Stimulated activated CD4-positive, alpha-beta T cell treated with anti-CD3 and anti-CD28 coated beads, Interleukin-2, amount 100 ng/mL, for 48 hours (primary cell): ENCODE measurements at places on chromosomes 6 and 20.

DNA sequence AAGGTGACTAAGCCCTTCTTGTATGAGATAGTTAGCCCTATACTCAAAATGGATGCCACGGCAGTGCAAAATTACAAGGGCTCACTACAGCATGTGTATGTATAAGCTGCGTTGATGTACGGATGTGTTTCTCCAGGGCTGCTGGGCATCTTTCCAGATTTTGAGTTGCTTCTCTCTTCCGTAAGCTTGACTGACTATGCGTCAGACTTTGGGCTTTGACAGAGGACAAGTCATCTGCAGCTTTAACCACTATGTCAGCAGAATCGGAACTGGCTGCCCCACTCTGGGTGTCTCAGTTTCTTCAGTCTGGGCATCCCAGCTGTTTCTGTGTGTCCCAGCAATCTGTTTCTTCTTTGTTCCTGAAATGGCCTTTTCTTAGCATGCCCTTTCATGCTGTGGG, 241.6 kb downstream of the BTBD3 start:
- DNase-seq: no peak

DNA sequence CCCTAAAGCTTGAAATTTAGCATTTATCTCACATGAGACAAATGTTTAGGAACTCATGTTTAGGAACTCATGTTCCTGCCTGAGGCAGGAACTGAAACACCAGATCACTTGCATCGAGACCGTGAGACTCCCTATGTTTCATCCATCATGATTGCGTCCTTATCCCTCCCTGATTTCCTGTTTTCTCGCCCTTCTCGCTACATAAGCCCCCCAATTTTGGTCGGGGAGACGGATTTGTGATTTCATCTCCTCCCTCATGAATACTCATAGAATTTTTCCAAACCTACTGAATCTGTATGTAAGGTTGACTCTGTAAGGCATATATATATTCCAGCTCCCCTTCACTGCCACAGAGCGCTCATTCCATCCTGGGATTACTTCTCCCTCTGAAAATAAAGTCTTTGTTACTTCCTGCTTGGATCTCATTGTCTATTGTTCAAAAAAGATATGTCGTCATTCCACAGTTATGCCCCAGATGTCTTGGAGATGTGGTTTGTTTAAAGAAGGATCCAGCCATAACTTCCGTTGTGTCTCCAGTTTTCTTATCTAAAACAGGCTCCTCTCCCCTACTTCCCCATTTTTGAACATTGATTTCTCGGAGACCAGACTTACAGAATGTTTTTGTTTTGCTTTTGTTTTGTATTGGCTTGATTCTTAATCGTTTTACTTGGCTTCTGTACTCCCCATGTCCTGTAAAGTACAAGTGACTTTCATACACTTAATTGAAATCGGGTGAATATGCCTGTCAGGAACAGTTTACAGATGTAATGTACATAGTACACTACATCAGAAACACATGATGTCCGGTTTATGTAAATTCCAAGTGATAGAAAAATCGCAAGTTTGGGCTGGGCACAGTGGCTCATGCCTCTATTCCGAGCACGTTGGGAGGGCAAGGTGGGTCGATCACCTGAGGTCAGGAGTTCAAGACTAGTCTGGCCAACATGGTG, 118.7 kb downstream of the HFE start:
- no peak for DNase-seq

DNA sequence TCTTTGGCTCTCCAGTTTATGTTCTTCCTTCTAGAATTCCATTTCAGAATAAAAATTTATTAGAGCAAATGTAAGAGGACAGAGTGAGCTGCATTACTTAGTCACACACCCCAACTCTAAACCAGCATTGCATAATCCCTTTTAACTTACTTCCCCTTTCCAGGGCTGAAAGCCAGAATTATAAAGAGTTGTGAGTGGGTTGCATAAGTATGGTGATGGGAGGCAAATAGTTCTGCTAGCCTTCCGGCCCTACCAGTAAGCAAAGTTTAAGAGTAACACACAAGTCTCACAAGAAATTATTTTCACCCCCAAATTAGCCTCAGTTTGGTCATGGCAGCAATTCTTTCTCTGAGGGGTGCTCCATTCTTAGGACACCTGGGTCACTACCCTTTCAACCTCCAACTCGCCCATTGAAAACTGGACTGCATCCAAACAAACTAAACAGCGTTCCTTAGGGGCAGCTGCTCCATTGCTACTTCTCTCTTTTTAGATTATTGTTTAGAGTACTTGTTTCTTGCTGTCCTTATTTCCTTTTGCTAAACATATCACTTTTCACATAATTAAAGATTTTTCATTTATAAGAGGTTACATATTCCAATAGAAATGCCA, 1.6 kb downstream of the KIAA0408 start:
- DNase-seq: no peak

- no peak for DNase-seq
Measured at GRCh38 chr20:36895036-36895435, 19.1 kb downstream of the TLDC2 start.

GRCh38 chr6:70901324-70901723, 55.5 kb downstream of the B3GAT2 start:
- no peak for DNase-seq

DNA sequence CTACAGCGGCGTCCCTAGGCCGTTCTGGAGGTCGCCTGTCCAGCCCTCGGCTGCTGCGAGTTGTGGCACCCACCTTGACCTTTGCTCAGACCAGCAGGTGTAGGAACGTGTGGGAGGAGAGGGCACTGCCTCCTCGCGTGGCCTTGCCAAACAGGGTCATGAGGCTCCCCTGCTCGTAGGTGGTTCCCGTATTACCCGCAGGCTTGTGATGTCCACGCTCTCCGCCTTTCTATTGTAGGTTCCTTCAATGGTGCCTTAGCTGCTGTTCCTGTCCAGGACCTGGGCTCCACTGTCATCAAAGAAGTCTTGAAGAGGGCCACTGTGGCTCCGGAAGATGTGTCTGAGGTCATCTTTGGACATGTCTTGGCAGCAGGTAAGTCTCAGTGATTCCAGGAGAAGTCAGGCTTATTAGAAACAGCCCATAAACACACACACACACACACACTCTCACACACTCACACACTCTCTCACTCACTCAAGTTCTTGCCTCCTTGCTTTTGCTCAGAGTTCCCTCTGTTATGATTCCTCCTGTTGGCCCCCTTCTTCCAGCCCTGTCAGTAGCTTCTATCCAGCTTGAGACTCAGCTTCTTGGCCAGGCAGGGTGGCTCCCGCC, 942 bp downstream of the ACAT2 start:
- no peak for DNase-seq

DNA sequence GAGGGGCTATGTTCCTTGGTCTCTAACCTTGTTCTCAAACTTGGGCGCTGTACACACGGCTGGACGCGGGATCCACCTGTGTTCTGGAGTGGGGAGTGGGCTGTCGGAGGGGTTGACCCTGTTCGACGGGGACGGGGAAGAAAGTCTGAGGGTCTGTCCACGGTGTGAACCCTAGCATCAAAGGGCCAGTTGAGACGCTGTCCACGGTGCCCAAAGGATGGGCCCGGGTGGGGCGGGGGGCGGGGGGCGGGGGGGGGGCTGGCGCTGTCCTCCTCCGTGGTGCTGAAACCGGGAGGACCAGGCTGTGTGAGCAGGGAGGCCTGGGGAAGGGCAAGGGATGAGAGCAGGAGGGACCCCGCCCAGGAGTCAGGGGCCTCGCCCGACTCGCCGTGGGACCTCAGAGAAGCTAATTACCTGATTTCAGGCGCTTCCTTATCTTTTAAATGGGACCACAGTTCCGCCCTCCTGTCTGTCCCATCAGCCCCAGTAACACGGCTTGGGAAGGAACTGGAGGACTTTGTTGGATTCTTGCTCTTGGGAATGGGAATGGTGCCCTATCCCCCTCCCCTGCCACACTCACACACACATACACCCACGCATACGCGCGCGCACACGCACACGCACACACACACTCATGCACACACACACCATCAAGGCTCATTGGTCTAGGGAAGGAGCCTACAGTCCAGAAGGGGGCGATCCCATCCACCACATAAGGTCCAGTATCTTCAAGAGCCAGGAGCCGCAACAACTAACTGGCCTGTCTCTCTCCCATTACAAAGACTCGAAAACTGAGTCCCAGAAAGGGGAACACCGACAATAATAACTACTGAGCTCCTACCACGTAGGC, 1.0 kb upstream of the VSTM2L start:
- no peak for DNase-seq

DNA sequence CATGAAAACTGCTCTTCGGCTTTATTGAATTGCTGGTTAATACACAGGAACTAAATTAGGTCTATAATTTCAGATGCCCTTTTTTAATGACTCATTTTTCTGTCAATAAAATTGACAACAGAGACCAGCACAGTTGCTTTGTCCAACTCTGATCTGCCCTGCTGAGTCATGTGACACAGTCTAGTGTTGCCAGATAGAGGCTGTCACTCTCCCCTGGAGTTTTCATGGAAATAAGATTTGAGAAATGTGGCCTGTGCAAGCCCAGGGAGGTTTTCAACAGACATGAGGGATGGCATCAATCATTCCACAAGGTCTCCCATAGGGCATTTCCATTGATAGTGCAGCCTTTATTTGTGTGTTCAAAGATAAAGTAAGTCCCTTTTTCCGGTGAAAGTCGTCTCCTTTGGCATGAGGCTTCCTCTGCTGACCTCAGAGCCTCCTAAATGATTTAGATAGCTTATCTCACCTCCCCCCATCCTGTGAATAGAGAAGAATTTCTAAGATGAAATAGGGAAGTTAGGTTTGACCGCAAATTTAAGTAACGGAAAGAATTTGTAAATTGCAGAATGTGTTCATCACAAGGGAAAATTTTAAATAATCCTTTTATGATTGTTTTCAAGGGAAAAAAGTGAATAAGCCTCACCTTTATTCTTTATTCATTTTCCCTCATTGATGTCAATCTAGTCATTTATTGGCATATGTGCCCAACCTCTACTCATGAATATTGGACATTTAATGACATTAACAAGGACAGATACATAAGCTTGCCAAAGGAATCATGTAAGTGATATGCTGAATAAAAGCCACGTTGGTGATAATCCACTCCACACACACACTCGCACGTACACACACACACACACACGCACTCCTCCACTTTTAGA, 277.7 kb downstream of the ADGB start:
- DNase-seq: no peak

GRCh38 chr6:49415358-49415757, 47.7 kb downstream of the MMUT start:
- no peak for DNase-seq

DNA sequence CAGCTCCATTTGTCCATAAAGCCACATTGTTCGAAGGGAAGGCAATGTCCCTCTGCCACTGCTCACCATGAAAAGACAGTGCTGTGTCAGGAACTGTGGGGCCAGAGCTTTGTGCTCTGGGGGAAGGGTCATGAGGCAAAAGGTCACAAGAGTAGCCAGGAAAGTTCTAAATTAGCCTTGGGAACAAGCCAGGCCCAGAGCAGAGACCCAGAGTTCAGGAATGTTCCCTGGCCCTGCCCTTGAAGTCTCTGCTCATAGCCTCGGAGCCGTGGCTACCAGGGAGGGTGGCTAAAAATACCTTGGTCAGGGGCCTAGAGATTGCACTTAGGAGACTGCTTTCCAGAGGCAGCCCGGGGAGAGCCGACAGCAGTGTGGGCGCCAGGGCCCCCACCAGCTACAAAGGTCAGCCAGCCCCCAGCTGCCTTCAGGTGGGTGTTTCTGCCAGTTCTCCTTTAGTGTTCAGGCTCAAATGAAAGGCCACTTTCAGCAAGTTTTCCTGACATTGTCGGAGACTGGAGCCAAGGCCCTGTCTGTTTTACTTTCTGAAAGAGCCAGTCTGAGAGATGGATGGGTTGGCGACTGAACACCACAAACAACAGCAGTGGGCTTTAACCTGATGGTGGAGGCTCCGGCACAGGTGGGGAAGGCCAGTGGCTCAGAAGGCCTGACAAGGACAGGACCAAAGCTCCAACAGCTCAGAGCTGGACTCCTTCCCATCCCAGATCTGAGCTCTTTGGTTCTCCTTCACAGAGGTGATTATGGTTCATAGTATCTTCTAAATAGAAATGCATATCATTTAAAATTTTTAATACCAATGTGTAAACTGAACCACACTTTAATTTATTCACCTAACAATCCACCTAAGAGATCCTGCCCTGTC, 76.2 kb downstream of the CDH26 start:
- DNase-seq: no peak
